ENCODE measurements at places on chromosomes 11 and 22.

- no peak overlapping the region for H3K4me3 ChIP-seq
- peak overlapping the region; percentile 62 for H3K27ac ChIP-seq
- DNase-seq: no peak
- H3K36me3 ChIP-seq: peaks cover 28% of the 10 kb centered on the region
Measured at GRCh38 chr22:37118083-37118482, 8.6 kb upstream of the TMPRSS6 start.

DNA sequence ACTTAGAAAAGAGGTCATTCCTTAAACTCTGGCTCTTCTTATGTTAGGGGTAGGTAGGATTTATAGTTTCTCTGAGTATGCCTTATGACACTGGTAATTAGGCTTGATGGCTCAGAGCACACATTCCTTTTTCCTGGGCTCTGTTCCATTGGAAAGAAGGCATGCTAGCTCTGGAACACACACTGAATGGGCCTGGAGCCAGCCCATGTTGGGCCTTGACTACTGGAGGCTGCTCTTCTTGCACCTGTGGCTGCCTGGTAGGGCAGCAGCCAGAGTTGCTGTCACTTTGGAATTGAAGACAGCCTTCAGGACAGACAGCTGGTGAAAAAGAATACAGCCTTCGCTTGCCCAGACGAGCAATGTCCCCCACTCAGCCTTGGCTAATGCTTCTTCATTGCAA is 18.2 kb downstream of the MCAM start:
- H3K4me1 ChIP-seq: no peaks in the 10 kb centered on the region
- no peak overlapping the region for H3K4me3 ChIP-seq
- peaks cover 48% of the 10 kb centered on the region for H3K36me3 ChIP-seq
- DNase-seq: no peak

DNA sequence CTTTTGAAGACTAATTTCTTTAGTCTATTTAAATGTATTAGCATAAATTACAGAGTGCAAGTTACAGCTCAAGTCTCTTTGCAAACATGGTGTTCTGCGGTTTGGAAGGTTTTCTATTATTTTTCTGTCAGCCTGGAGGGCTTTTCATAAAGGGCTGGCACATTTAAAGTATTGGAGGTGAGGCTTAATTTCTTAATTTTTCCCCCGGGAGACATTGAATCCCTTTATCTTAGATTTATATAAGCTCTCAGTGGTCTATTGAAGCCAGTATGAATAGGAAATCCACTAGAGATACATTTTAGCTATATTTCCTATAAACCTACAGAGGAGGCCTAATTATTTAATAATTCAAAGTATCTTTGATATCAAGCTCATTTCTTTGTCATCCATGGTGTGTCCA is 102.7 kb upstream of the CLPB start:
- H3K4me1 ChIP-seq: no peaks in the 10 kb centered on the region
- no peak overlapping the region for H3K27ac ChIP-seq
- H3K36me3 ChIP-seq: no peaks in the 10 kb centered on the region

DNA sequence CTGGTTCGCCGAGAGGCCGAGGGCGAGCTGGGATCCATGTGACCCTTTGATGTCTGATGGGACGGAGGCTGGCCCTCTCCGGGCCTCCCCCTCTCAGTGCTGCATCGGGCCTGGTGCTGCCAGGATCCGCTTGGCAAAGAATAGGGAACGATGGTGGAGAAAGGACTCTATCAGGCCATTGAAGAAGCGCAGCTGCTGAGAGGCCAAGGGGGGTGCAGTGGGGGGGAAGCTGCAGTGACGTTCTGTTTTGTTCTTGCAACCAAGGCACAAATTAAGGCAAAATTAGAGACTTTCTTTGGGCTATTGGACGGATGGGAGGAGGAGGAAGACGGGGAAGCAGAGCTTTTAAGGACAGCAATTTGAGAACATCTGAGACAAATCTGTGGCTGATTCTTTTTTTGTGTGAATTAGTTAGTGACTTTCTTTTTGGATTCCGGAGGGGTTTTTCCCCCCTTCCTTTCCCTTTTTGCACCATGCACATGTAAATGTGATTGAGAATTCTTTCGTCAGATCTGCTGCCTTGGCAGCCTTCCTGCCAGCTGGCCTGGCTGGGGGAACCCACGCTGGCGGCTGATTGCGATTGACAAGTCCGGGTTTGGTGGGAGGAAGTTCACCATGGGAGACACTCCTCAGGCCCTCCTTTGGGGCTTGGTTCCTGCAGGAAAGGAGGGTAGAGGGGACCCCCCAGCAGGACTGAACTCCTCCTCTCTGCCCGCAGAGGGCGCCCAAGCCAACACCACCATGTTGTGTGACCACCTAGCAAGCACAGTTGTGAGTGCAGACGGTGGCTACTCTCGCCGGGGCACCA is 214.6 kb downstream of the NTM start:
- H3K36me3 ChIP-seq: no peaks in the 10 kb centered on the region
- DNase-seq: no peak
- H3K4me1 ChIP-seq: no peaks in the 10 kb centered on the region
- no peaks in the 10 kb centered on the region for H3K27me3 ChIP-seq
- H3K27ac ChIP-seq: no peak overlapping the region

DNA sequence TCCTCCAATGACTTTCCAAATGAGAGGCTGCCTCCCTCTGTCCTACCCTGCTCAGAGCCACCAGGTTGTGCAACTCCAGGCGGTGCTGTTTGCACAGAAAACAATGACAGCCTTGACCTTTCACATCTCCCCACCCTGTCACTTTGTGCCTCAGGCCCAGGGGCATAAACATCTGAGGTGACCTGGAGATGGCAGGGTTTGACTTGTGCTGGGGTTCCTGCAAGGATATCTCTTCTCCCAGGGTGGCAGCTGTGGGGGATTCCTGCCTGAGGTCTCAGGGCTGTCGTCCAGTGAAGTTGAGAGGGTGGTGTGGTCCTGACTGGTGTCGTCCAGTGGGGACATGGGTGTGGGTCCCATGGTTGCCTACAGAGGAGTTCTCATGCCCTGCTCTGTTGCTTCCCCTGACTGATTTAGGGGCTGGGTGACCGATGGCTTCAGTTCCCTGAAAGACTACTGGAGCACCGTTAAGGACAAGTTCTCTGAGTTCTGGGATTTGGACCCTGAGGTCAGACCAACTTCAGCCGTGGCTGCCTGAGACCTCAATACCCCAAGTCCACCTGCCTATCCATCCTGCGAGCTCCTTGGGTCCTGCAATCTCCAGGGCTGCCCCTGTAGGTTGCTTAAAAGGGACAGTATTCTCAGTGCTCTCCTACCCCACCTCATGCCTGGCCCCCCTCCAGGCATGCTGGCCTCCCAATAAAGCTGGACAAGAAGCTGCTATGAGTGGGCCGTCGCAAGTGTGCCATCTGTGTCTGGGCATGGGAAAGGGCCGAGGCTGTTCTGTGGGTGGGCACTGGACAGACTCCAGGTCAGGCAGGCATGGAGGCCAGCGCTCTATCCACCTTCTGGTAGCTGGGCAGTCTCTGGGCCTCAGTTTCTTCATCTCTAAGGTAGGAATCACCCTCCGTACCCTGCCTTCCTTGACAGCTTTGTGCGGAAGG is 2.9 kb downstream of the APOC3 start:
- no peak overlapping the region for H3K4me3 ChIP-seq
- DNase-seq: no peak
- H3K27me3 ChIP-seq: peaks cover 7% of the 10 kb centered on the region
- peaks cover 5% of the 10 kb centered on the region for H3K4me1 ChIP-seq

GRCh38 chr11:69541001-69541285 is 59.5 kb downstream of the LINC01488 start:
- no peaks in the 10 kb centered on the region for H3K4me1 ChIP-seq
- no peak overlapping the region for H3K4me3 ChIP-seq
- no peaks in the 10 kb centered on the region for H3K36me3 ChIP-seq
- H3K27me3 ChIP-seq: peaks cover 8% of the 10 kb centered on the region
- DNase-seq: no peak

GRCh38 chr22:39364714-39365491 is 15.1 kb downstream of the SYNGR1 start:
- H3K27me3 ChIP-seq: peaks cover 8% of the 10 kb centered on the region
- H3K4me1 ChIP-seq: no peaks in the 10 kb centered on the region
- no peak overlapping the region for H3K27ac ChIP-seq
- no peak for DNase-seq
- H3K36me3 ChIP-seq: no peaks in the 10 kb centered on the region
